ENCODE measurements at places on chromosomes 6 and 20.

- no peak for DNase-seq
Measured at GRCh38 chr6:43916924-43917877, 147.2 kb downstream of the VEGFA start.

DNA sequence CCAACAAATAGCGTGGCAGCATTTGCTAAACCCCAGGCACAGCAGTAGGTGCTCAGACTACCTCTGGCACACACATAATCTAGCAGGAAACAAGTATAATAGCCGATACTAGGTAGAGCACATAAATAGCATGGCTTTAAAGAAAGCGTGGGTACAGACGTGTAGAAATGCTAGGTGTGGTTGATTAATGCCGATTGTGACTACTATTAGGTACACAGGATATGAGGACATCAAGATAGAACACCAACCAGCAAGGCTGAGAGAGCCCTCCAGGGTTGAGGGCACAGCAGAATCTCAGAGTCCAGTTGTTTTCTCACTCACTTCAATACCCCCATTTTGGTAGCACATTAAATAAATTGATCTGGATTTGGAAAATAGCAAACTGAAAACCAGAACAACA lies 100.5 kb downstream of the PKHD1 start:
- no peak for DNase-seq

DNA sequence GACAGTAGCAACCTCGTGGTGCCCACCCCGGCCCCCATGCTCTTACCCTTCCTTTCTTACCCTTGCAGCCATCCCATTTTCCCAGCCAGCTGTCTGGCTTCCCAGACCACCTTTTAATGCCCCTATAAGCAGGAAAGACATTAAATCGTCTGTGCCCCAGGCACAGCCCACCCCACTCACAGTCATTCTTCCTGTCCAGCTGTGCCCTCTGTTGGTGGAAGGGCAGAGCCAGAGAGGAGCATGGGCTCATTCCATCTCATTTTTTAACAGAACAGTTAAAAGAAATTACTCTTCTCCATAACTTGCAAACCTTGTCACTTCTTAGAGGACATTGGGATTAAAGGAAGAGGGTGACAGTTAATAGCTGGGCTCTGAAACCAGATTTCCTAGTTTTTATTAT lies 240.5 kb downstream of the NRN1 start:
- no peak for DNase-seq

DNA sequence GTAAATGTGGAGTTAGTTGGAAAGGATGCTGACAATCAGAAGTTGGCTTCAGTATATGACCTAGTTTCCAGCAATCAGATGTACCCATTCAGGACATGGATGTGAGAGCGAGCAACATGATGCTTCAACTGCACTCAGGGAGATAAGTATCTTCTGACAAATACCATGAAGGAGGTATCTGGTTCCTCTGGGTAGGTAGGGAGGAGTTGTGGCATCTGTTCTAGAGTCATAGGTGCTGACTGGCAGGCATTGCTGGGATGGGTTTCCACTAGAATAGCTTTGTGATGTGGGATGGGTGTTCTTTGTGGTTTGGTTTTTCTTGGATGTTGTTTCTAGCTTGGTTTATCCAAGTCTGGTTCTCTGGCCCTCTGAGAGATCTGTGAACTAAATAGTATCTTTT lies 3.9 kb upstream of the REV3L start:
- DNase-seq = no peak

DNA sequence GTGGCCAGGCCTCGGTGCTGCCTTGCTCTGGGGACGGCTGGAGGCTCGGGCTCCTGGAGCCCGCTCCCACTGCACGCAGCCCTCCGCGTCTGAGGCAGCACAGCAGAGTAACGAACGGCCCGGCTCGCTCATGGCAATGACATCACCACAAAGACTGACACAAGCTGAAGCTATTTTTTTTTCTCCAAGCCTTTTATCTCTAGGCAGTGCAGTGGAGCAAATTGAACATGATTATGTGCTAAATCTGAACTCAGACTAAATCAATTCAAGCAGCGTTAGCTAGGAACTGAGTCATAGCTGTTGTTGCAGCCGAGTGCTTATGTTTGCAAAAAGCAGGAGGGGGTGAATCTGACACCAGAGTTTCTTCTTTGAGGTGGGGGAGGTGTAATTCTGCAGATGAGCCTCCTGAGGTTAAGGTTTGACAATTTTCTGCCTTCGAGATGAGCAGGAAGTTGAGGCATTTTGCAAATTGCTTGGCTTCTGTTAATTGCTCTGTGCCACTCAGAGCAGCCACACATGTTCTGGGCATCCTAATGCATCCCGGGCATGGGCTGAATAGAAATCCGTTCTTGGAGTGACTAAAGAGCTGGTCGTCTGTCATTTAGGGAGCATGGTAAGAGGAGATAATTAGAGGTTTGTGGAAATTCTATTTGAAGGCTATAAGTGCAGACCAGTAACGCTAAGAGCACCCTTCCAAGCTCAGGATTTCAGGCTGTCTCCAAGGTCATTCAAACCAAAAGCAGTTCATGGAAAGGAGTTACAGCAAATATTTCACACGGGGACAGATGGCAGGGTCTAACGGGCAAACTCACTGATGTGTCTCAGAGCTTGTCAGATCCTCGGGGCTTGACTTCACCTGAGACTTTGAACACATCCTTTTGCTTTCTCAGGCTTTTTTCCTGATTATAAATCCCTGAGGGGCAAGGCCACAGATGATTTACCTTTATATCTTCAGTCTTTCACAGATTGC lies 155.1 kb upstream of the ENPP5 start:
- peak; percentile 88 for DNase-seq

DNA sequence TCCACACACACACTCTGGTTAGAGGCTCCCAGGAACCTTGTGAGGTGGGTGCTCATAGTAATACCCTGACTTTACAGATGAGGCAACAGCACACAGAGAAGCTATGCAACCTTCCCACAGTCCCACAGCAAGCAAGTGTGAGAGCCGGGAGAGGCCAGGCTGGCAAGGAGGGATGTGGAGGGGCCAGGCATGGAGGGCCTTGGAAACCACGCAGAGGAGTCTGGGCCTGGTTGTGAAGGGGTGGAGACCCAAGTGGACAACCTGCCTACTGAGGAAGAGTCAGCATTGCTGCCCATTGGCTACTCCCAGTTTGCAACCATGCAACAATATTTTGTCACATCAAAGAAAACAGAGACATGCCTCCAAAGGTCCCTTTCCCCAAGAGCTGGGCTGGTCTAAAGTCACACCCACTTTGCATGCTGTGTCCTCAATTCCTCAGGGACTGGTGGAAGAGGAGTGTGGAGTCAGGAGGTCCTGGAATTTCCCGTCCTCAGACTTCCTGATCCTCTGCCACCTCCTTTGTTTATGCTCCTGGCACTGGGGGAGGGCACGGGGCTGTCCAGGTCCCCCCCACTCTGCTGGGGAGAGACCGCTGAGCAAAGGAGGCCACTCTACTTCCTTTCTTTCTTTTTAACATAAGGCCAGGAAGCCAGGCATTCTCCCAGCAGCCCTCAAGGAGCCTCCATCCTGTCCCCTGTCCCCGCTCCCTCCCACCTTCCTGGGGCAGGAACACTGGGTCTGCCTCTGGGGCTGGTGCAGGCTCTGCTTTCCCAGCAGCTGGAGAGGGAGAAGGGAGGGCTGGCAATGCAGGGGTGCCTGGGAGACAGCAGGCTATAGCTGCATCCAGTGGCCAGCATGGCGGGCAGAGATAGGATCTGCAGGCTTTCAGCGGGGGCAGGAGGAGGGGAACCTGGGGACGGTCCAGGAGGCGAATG lies 68.3 kb downstream of the NOL4L start:
- no peak for DNase-seq

GRCh38 chr6:33926451-33926850 lies 122.6 kb upstream of the MLN start:
- DNase-seq = peak; percentile 3

DNA sequence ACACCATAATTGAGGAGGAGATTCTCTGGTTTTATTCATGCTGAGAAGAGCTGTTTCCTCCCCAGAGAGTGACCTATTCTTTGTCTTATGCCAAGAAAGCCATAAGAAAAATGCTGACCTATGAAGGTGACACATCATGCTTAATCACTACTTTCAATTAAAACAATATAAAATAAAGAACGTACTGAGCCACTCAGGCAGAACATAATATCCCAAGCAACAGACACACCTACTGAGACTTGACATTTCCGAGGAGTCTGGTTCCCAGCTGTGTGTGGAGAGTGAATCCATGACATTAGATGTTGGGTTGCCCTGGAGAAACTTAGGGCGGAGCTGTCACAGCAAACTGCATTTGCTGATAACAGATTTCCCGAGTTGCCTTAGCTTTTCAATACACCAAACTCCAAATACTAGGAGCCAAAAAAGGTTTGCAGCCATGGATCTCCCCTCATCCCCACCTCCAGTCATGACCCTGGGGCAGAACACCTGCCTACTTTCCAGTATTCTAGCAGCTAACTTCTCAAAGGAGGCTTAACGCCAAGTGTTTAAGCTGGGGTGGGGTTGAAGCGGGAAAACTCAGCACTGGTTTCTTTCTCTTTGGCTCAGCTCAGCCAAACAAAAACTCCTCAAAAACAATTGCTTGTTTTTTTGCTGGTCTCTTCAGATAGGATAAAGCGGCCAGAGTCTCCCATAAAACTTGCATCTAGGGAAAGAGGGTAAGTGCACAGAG lies 92.2 kb downstream of the BACH2 start:
- peak; percentile 44 for DNase-seq

GRCh38 chr20:63934271-63935068 lies 21.7 kb downstream of the UCKL1 start:
- DNase-seq = no peak

DNA sequence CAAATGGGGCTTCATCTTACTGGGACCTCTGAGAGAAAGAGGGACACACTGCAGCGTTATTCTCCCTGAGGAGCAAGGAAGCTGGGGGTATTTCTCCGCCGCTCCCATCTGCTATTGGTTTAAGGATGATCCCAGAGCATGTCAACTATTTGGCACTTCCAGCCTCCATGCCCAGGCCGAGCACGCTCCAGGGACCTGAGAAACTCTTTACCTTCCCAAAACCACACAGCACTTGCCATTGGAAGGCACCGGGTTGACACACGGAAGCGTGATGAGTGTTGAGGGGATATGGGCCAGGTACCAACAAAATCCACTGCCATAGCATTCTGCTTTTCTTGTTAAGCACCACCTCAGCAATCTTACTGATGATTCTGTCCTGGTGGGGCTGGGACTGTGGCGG lies 92.4 kb upstream of the SLC24A3 start:
- DNase-seq = no peak

GRCh38 chr6:30136570-30137286 lies 788 bp downstream of the TRIM40 start:
- no peak for DNase-seq

DNA sequence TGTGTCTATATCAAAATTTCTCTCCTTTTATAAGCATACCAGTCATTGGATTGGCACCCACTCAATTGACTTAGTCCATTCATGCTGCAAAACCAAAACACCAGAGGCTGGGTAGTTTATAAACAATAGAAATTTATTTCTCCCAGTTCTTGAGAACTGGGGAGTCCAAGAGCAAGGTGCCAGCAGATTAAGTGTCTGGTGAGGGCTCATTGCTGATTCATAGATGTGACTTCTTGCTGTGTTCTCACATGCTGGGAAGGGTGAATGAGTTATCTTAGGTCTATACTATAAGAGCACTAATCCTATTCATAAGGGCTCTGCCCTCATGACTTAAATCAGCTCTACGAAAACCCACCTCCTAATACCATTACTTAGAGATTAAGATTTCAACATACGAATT lies 501.4 kb downstream of the EPM2A start:
- DNase-seq = no peak

GRCh38 chr20:8476021-8476420 lies 344.0 kb downstream of the PLCB1 start:
- no peak for DNase-seq

DNA sequence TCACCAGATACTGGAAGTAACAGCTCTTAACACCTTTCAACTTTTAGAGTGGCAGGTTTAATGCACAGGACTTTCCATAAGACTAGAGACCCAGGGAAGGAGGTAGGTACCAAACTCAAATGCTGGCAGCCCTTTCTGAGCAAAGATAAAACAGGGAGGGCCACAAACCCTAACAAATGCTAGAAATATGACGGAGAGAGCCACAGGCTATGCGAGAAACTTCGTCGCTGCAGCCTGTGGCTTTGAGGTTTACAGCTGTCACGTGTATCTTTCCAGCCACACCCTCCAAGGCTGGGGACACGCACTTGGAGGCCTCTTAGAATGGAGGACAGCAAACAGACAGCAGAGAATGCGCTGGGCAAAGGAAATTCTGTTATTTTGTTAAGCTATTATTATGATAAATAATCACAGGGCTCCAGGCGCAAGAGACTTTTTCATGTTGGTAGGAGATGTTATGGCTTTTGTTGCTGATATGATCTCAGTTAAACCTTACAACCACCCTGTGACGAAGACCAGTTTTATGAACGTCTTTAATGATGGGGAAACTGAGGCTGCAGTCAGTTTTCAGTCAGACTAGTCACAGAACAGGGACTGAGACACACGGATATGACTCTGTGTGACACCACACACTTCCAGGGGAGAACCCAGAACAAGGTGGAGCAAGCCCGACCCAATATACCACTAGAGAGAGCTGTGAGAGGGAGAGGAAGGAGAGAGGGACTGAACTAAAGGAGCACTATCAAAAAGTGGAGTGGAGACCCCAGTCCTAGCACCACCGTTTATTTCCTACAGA lies 2.0 kb downstream of the TRAM2 start:
- no peak for DNase-seq

- DNase-seq = no peak
Measured at GRCh38 chr20:2874456-2874855, 1.2 kb downstream of the PTPRA start.

GRCh38 chr6:166021429-166021828 lies 146.2 kb downstream of the TBXT start:
- DNase-seq = no peak

- no peak for DNase-seq
Measured at GRCh38 chr6:160253292-160253691, 5.3 kb downstream of the SLC22A2 start.

GRCh38 chr6:70846207-70846835 lies 110.5 kb downstream of the B3GAT2 start:
- no peak for DNase-seq

- DNase-seq = peak; percentile 91
Measured at GRCh38 chr6:85464722-85465150, 14.9 kb downstream of the NT5E start.

- peak; percentile 92 for DNase-seq
Measured at GRCh38 chr6:43627008-43627825, 1.8 kb downstream of the GTPBP2 start.

- no peak for DNase-seq
Measured at GRCh38 chr6:151241853-151242252, 2.1 kb downstream of the AKAP12 start.
